Inflammatory macrophage treated with lipopolysaccharide for 4 hours (primary cell): ENCODE measurements at places on chromosomes 7 and 10.

DNA sequence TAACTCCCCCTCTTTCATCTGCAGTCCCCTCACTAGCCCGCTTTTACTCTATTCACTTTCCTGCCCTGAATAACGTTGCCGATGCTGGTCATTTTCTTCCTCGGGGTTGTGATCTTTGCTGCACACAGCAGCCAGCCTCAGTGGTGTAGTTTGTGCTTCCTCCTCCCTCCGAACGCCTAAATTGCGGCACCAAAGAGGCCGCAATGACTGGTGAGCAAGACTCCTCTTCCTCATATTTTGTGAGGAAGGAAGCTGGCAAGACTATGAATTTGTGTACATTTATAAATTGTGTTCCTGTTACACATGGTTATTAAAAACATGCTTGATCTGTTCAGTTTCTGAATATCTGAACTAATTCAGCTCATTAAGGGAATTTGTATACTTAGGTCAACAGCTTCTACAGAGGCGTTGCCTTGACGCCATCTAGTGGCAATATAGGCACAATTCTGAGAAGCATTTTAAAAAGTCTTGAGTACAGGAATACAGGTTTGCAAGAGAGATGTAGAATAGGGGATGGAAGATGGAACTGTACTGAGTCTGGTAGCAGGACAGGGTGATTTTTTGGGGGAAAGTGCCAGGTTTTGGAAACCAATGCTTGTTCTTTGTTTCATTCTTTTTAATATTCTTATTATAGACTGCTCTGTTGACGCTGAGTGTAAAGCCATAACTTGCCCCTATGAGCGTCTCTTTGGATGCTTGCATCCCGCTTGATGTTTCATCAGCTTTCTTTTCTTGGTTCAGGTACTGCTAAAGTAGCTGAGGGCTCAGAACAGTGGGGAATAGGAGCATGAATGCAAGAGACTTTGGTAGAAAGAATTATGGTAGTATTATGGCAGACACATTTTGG, 4.1 kb upstream of the TAS2R5 start:
- peak; percentile 60 for DNase-seq

- DNase-seq = no peak
Observed at GRCh38 chr7:44222074-44222473, 21.3 kb downstream of the YKT6 start.

DNA sequence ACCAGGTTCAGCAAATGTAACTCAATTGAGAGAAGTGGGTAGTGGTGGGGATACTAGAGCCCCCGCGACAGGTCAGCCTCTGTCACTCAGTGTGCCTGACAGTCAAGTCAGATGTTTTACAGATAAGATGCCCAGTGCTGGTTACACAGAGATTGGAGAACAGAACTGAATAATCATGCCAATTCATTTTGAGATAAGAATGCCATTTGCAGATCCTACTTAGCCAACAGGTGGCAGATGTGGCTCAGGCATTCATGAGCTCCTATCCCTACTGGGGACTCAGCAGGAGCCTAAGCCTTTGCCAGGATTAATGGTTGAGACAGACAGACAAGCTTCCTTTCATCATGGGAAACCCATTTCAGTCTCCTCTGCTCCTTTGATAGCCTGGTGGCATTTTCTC, 137.8 kb downstream of the MAPK8 start:
- peak; percentile 19 for DNase-seq

GRCh38 chr7:18960725-18961124, 156.7 kb downstream of the TWIST1 start:
- no peak for DNase-seq

DNA sequence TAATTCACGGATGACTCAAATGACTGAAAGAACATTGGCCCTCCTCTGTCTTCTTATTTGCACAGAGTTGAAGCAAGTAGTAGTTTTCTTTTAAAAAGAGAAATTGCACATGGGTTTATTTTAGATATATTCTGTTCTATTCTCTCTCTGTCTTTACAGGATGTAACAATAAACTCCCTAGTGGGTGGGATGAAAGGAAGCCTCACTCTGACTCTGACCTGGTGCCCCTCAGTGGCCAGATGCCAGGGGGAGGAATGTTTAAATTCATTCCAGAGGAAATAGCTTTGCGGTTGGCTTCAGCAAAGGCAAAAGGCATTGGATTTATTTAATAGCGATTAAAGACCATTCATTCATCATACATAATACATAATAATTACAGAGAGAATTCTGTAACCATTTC, 156.4 kb upstream of the MTPN start:
- no peak for DNase-seq
